ENCODE measurements at places on chromosomes 13 and 19. TPM values are rescaled to one million over a fixed set of nuclear protein-coding genes. Genes with fewer than 3 reads are reported as not detected.

SELENOV gene
- total RNA-seq, result 0.35 TPM

SLC10A2 gene
- total RNA-seq, result not detected

C19orf67 gene
- not detected for total RNA-seq

FDX2 gene
- 29.2 TPM for total RNA-seq

- DNase-seq, result no peak
Measured at GRCh38 chr13:28754698-28755545, 36.2 kb upstream of the SLC46A3 start.

GRCh38 chr13:108911807-108912206 lies 282.4 kb downstream of the MYO16 start:
- DNase-seq, result peak; percentile 49

DNA sequence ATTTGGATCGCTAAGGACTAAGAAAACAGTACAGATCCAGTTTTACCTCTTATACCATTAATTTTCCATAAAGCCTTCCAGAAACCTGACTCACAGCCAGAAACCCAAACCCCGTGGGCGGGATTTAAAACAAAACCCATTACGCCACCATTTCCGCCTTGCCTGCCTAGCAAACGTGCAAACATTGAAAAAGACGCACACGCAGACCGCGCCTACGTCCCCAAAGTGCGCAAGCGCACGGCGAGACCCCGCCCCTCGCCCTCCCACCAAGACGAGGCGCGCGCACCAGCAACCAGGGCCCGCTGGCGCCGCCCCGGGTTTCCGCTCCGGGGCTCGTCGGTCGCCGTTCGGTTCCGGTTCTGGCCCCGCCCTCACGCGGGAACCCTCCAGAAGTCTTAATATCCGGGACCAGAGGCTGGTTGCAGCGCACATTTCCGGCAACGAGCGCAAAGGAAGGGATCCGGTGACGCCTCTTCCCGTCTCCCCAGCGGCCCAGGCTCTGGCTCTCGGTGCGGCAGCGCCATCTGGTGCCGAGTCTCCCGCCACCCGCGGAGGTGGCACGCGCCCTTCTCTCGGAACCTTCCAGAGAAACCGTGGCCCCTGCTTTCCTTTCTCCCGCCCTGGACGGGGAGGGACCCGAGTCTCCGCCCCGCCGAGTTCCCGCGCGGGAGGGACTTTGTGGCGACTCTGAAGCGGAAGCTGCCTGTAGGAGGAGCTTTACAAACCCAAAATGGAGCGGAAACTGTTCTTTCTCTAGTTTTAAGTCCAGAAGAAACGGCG lies 256.9 kb upstream of the STARD13 start:
- peak; percentile 95 for DNase-seq

DNA sequence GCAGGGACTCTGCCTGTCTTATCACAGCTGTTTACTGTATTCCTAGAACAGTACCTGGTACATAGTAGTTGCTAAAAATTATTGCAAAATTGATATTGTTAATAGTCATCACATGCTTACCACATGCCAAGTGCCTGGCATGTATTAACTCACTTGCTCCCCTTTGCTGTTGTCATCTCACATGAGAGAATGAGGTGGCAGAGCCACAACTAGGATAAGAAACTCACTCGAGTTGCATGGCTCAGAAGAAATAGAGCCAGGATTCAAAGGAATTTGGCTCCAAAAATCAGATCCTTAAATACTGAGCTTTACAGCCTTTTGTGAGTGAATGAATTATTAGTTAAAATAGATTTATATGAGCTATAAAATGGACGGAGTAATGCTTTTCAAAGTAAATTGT lies 42.6 kb downstream of the B3GLCT start:
- no peak for DNase-seq

DNA sequence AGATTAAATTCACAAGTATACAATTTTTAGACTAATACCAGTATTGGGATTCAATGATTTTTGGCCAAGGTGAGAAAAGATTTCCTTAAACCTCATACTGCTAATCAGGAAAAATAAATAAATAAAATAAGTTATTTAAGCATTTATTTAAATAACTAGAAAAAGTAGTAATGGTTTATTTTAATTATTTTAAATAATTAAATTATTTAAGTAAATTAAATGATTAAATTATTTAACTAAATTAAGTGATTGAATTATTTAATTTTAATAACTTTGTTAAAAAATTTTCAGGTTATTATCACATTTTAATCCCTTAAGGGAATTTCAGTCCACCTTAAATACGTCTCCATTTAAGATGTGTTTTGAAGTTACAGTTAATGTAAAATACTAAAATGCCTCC lies 1831.5 kb upstream of the MIR17HG start:
- no peak for DNase-seq

Data from PC-9 (cell line).